Stimulated activated naive B cell treated with anti-CD40 and anti-IgM and Interleukin-4, amounts not matched to agents 10 μg/mL and 1 μg/mL and 100 μg/mL, for 72 hours (primary cell): ENCODE measurements at places on chromosomes 13 and 19.

DNA sequence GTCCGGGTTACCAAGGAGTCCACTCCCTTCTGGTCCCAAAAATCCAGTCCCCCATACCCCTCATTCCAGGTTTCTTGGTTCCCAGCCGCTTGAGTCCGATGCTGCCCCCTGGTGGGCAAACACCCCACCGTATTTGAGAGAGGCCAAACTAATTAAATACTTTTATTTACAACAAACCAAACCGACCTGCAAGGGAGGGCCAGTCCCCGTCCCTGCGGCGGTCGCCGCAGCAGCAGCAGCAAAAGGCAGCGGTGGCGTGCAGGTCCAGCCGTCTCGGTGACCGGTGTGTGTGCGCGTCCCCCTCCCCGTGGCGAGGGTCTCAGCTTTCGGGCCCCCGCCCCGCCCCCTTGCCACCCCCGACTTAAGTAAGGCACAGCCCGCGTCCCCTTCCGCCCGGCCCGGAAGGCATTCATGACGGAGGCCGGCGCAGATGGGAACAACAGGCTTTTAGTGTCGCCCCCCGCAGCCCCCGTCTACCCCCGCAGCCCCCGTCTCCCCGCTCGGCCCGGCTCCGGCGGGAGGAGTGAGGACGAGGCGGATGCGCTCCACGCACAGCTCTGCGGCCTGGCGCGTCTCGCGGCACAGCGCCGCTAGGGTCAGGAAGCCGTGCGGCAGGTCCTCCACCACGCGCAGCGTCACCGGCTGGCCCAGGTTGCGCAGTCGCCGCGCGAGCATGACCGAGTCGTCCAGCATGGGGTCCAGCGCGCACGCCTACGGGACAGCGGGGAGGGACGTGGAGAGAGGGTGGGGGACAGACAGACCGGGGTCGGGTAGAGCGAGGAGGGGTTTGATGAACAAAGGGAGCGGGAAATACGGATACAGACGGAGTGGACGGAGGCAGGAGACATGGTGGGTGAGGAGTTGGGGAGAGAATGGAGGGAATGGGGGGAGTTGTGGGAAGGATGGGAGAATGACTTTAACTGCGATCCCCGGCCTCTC lies 11.5 kb upstream of the CNFN start:
- DNase-seq = peak; percentile 47

DNA sequence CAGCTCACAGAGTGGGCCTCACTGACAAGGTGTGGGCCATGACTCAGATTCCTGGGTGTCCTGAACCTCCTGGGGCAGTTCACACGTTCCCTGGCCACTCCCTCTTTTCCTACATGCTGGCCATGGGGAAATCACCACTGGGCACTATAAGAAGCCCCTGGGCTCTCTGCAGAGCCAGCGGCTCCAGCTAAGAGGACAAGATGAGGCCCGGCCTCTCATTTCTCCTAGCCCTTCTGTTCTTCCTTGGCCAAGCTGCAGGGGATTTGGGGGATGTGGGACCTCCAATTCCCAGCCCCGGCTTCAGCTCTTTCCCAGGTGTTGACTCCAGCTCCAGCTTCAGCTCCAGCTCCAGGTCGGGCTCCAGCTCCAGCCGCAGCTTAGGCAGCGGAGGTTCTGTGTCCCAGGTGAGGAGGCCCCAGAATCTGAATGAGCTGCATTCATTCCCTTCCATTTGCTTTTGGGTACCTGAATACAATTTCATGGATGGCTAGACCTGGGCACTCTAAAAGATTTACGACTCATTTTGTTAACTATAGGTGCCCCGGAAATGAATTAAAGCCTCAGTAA lies at the start of gene OLFM4:
Gene OLFM4 (plus strand): TSS at position 177 of the 567 bp plus-strand sequence. CDS start 24 bp downstream, at position 201.
- DNase-seq = no peak

DNA sequence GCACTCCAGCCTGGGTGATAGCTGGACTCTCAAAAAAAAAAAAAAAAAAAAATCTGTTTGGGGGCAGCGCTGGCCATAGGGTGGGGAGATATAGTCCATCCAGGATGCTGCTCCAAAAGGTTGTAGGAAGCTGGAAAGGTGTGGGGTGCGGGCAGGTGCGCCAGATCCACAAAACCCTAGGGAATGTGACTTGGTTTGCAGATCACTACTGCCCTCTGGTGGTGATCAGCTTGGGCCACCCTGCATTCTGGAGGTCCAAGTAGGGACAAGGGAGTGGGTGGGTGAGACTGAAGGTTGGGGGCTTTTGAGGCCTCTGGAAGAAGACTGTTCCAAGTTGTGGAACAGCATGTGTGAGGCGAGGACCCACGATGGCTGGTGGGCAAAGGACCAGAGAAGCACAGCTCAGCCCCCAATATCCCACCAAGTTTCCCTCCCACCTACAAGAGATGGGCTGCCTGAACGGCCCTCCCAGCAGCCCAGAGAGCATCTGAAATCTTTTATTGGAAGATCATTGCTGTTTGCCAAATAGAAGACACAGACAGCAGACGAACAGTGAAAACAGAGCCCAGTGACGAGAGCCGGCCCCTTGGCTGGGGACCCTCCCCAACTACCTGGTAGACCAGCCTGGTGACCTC lies 10.4 kb upstream of the TYK2 start:
- DNase-seq = peak; percentile 44

- no peak for DNase-seq
Observed at GRCh38 chr13:43529796-43530195, 257.0 kb downstream of the ENOX1 start.

DNA sequence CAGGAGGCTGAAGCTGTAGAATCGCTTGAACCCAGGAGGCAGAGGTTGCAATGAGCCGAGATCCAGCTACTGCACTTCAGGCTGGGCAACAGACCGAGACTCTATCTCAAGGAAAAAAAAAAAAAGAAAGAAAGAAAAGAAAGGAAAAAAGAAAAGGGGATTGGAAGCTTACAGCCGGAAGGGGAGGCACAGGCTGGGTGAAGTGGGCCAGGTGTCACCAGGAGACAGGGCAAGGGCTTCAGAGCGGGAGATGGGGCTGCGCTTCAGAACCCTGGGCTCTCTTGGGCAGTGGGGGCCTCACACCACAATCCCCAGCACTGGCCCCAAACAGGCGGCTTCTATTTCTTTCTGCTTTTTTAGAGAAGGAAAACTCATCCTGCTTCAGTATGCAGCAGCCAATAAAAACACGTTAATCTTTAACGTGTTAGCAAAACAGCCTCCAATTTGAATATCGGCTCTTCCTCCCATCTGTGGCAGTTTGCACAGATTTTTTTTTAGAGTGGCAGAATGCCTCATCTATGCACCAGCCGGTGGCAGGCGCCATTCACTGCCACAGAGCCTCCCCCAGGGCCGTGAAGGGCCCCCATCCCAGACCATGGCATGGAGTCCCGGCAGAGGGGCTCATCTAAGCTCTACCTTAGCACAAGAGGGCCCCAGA lies 46.6 kb upstream of the C19orf12 start:
- no peak for DNase-seq
